Fibroblast of skin of left quadriceps (primary cell): ENCODE measurements at places on chromosomes 2 and 18.

DNA sequence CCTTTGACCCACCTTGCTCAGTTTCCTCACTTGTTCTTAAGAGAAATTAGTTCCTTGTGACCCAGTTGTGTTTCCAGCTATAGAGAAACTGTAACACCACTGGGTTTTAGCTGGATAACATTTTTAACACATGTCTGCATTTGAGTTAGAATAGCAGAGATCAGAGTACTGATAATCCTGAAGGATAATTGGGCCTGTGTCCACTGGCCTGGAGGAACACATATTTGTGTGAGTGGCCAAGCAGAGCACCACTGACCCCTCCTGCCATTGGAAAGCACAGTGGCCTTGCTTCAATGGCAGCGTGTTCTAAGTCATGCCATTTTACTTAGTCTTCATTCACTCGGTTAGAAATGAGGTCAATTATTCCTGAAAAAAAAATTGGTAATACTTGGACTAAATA is 42.6 kb downstream of the PKP4 start:
- no peak for DNase-seq

DNA sequence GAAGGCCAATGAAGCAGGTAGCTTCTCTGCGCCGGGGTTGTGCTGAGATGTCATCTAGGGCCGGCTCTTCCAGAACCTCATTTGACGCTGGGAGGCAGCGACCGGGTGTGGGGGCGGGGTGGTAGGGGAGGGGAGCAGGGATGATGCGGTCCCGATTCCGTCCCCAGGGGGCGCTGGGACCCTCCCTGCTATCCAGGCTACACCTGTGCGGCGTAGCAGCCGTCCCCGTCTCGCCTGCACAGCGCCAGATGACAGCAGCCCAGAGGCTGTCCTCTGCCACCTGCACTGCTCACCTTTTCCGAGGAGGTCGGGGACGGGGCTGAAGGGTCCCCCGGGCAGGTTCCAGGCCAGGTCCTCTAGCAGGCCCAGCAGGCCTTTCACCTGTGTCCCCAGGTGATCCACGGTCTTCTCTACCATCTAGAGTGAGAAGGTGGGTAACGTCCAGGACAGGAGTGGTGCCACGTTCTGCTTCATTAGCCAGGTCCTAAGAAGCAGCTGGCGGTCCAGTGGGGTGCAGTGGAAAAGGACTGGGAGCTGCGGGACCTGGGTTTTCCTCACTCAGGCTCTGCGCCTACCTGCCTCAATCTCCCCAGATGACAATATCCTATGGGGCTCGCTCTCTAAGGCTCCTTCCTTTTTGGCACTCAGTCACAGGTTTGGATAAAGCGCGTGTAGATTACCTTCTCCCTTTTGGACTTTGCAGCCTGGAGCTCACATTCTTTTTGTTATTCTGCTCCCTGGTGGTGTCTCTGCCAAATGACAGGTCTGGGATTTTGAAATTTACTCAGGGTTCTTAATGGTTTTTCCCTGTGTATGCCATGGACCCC is 56.0 kb upstream of the RAB6C start:
- peak; percentile 11 for DNase-seq

- DNase-seq = no peak
These were observed 383.4 kb downstream of the PTPRM start for GRCh38 chr18:7950380-7951136.

- DNase-seq = peak; percentile 5
These were observed 31.9 kb downstream of the UXS1 start for GRCh38 chr2:106161938-106162820.

GRCh38 chr2:23673082-23673481 is 253.8 kb downstream of the ATAD2B start:
- no peak for DNase-seq
